ENCODE measurements at places on chromosomes 3 and 15.

DNA sequence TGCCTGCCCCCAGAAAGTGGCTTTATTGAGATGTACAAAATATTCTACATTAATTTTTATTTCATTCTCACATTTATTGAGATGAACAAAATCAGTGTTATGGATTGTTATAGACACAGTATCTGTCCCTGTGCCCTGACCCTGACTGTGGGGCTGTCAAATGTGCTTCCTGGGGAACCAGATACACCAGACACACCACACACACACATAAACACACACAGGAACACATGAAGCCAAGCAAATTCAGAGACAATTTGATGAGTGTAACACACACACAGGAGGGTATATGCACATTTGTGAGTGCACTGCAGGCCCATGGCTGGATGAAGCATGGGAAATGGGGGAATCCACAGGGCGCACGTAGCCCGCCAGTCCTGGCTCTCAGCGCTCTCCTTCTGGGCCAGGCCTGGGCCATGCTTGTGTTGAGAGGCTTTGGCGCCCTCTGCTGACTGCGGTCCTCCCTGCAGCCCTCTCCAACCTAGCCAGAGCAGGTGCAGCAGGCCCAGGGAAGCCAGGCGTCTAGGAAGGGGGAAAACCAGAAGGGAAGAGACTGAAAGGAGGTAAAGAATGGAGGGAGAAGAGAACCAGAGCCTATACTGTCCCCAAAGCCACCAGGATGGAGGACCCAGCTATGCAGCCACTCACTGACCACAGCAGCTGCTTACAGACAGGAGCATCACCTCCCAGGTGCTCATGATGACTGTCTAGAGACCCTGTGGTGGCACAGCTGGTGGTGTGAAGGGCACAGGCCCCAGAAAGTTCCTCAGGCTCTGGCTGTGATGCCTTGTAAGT lies 18.0 kb upstream of the LOXL1 start:
- peak; percentile 45 for DNase-seq

DNA sequence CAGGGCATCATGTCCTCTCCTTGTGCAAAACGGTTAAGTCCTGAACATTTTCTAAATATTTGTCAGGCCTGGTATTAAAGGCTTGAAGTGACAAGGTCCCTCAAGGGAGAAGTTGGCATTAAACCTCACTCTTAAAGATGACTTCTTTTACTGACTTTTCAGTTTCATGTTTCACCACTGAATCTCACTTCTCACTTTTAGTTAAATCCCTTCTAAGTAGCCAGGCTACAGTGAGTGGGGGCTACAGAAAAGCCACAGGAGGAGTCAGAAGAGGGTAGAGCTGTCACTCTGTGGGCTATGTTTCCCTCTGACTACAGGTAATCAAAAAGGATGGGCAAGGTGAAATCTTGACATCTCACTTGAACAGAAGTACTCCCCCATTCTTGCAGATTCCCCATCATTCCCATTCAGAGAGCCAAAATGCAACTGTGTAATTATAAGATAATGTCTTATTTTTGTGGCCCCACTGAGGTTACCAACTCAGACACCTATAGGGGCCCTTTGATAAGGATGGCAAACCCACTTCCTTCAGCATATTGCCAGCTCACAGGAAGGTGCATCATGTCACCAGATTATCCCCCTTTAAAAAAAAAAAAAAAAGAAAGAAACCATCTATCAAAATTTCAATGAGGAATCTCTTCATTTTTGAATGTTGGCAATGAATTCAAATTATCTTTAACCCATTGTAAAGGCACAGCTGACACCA lies 790.1 kb upstream of the CFAP20DC start:
- no peak for DNase-seq

- no peak for DNase-seq
Observed at GRCh38 chr3:13017361-13018042, 55.7 kb downstream of the IQSEC1 start.

DNA sequence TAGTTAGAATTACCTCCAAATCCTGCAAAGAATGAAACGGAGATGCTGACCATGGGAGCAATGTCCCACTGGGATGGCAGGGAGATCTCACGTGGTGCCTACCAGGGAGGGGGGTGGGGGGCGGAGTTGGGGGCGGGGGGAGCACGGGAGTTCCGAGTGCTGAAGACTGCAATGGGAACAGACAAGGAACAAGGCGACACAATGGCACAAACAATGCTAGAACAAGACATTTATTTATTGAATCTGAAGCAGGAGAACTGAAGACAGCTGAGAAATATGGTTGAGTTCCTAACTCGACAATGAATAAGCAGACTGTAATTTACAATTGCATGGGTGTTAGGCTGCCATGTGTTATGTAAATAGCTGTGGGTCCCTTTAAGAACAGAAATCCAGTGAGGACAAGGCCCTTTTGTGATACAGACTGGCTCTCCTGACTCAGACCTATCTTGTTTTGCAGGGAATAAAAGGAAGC lies 91.2 kb downstream of the AQP9 start:
- DNase-seq: no peak

DNA sequence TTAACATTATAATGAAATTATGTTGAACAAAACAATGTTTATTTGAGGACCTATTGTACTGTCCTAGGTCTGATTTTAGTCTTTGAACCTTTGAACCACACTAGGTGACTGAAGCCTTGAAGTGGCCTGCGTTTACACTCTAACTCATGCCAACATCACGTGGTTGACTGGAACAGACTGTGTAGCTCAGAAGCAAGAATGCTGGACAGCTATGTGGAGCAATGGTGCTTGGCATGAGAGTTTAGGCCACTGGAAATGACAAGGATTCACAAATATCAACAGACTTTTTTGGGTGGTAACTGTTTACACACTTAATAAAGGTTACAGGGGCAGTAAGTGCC lies 391.5 kb downstream of the RAP2B start:
- no peak for DNase-seq

- no peak for DNase-seq
Observed at GRCh38 chr3:169199283-169199682, 464.2 kb downstream of the MECOM start.

GRCh38 chr3:131543714-131544113 lies 40.9 kb upstream of the MRPL3 start:
- no peak for DNase-seq

DNA sequence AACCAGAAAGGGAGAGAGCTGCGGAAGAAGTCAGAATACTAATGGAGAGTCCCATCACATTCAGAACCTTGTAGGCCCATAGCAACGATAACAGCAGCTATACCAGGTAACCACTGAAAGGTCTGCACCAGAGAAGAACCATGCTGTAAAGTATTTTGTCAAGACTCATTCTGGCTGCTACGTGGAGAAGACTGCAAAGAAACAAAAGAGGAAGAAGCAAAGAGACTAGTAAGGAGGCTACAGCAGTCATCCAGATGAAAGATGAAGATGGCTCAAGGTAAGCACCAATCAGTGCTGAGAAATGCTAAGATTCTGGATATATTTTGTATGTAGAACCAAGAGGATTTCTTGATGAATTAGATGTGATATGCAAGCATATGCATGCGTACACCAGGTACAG lies 39.6 kb downstream of the ACAP2 start:
- DNase-seq: no peak

GRCh38 chr3:59545374-59545773 lies 495.5 kb upstream of the CFAP20DC start:
- DNase-seq: no peak

DNA sequence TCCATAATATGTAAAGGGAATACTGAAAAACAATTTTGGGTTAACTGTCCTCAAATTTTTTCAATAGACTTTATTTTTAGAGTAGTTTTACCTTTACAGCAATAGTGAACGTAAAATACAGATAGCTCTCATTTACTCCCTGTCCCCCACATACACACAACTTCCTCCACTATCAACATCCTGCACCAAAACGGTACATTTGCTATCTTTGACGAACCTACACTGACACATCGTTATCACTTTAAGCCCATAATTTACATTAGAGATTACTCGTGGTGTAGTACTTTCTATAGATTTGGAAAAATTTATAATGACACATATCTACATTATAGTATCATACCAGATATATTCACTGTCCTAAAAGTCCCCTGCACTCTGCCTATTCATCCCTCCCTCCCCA lies 16.9 kb upstream of the P2RY1 start:
- DNase-seq: no peak

GRCh38 chr3:133125802-133126201 lies 87.6 kb downstream of the TMEM108 start:
- no peak for DNase-seq

GRCh38 chr15:47362118-47362905 lies 355.0 kb upstream of the SEMA6D start:
- DNase-seq: no peak

DNA sequence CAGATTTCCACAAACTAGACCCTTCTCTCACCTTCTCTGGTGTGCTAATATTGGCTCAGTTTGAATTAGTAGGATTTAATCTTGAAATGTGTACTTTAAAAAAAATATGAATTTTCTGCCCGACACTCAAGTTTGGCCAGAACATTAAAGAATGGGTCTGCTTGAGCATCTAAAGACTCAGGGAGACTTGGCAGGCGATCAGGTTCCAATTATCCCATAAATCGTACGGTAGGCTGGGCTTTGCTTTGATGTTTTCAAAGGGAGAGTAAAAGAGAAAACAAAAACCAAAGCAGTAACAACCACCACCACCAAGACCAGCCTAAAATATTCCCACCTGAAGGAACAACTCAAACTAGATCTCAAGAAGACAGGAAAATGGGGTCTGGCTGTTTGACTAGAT lies 230.8 kb downstream of the EBLN2 start:
- DNase-seq: no peak

GRCh38 chr3:178498871-178499270 lies 37.4 kb upstream of the KCNMB2 start:
- DNase-seq: no peak

DNA sequence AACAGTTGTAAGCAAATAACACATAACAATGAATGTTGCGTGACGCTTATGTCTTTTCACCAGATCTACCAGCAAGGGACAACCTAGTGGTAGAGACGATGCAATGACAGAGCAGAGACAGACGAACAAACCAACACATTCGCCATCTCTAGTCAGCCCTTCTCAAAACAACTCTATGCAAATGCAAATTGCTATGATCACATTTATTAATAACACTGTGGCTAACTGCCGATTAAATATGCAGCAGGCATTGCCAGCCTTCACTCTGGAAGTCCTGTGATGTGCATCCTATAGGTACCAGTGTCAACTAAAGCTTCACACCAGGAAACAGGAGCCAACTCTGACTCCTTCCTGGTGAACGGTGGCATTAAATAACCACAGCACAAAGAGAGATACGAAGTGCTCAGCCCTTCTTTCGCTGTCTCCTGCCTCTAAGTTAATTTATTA lies 94.2 kb downstream of the FOXP1 start:
- DNase-seq: no peak

DNA sequence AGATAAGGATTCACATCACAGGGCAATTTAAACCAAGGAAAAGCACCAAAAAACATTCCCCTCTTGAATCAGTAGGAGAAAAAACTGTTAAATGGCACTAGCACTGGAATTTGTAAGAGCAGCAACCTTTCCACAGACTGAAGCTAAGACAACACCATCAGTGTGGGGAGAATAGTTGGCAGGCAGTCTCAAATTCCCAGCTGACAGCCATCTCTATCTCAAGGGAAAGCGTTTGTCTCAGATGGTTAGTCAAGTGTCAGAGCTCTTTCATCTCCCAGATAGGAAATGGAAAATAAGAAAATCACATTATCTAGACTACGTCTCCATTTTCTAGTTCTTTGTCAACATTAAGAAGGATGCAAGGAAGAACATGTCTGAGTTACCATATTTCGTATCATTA lies 228.7 kb downstream of the WDR72 start:
- DNase-seq: no peak

DNA sequence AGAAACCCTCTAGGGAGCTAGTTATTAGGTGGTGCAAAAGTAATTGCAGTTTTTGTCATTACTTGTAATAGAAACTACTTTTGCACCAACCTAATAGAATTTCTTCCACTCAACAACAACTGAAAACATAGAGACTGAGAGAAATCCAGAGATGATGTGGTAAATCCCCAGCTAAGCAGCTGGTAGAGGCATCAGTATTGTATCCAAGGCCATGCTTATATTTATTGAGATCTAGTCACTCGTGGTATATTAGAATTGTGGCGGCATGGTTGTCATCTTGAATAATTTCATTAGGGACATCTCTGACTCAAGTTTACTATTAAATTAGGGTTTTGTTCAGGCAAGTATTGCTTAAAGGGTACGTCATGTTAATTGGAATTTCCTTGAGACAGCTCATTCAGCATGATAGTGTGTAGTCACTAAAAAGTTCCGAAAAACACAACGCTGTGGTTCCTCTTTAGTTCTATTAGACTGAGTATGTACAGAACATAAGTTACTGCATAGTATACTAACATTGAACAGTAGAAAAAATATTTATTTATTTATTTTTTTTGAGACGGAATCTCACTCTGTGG lies 35.3 kb downstream of the PAK2 start:
- DNase-seq: no peak

GRCh38 chr15:25799906-25800700 lies 63.0 kb downstream of the ATP10A start:
- DNase-seq: no peak

DNA sequence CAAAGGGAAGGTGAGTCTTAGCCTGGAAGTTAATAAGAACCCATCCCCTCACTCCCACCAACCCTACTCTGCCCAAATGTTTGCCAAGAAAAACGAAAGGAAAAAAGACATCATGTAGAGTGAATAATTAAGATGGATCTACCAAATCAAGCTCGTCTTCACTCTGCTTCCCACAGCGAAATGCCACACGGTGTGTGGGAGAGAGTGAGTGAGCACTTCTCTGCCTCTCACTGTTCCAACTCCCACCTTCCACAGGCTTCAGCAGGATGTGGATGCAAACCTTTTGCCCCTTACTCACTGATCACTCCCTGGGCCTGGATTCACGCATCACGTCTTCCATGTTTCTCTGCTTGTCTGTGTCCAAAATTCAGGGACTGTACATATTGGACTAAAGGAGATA lies 85.4 kb downstream of the WDR76 start:
- no peak for DNase-seq

DNA sequence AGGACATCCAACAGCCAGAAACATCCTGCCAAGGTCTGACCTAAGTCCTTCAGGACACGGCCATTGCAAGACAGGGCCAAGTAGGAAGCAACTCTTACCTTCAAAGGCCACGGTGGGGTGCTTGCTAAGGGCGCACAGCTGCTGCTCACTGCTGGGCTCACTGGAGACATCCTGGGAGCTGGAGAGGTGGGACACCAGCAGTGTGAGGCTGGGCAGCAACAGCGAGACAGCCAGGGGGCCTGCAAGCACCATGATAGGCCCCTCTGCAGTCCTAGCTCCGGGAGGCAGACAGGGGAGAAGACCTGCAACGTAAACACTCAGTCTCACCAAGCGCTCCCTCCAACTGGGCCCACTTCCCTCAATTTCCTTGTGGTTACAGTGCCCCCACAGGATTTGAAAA lies 79.2 kb downstream of the SEMA5B start:
- DNase-seq: no peak

GRCh38 chr15:73353734-73354133 lies 15.0 kb downstream of the HCN4 start:
- no peak for DNase-seq

Measured in SW 1271 (cell line).